Amniotic epithelial cell (primary cell): ENCODE measurements at places on chromosomes 2 and 18.

DNA sequence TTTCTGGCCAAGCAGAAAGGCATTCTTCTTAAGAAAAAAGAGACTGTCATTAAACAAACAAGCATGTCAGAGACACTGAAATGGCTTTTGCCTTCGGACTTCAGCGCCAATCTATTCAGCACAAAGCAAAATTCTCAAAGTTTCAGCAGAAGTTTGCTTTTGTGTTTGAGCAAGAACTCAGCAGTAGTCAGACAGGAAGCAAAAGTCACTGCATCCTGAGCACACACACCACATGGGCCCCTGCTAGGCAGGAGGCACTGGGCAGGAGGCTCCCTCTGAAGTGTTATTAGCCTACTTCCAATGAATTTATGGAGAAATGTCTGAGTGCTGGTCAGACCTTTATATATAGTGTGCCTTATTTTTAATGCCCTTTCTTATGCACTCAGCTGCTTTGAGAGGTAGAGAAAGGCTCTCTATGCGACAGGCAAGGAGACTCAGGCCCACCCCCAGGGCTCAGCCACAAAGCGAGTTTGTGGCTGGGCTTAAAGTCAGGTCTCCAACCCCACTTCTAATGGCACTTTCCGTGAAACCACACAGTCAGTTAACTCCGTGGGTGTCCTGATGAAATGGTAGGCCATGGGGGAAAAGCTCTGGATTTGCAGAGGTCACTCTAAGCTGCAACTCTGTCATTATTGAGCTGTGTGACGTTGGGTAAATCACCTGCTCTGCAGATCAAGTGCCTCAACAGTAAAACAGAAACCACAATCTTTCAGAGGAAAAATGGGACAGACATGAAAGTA lies 161.0 kb upstream of the TMEM200C start:
- peak; percentile 45 for DNase-seq

GRCh38 chr2:61158356-61158955 lies 3.5 kb upstream of the C2orf74 start:
- no peak for DNase-seq

- DNase-seq, result no peak
Measured at GRCh38 chr2:219908538-219908937, 281.1 kb downstream of the SLC4A3 start.

DNA sequence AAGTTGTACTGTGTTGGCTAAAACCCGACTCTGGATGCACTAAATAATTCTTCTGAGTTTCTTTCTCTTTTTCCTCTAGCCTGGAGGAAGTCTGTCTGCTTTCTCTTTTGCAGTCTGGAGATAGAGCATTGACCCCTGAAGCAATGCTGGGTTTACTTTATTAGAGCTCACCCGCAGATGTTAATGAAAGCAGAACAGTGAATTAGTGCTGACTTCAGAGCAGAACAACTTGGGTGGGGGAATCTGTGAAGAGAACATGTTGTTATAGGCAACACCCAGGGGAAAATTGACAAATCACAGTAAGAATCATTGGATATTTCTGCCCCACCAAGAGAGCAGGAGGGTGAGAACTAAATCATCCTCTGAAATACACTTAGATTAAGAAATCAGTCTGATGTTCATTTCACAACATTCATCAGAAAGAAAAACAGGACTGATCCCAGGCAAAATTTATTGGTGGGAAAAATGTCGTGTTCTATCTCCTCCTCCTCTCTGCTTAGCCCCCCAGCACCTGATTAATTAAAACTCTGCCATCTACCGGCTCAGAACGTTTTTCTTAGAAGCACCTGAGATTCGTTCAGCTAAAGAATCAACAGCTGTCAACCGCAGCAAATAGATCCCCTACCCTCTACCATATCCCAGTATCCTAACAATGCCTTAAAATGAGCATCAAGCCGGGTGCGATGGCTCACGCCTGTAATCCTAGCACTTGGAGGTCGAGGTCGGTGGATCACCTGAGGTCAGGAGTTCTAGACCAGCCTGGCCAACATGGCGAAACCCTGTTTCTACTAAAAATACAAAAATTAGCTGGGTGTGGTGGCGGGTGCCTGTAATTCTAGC lies 165.1 kb downstream of the FMNL2 start:
- DNase-seq, result peak; percentile 79

- peak; percentile 74 for DNase-seq
Measured at GRCh38 chr2:86477349-86477748, 36.2 kb downstream of the KDM3A start.

GRCh38 chr2:33532146-33532545 lies 55.7 kb downstream of the RASGRP3 start:
- DNase-seq, result no peak

DNA sequence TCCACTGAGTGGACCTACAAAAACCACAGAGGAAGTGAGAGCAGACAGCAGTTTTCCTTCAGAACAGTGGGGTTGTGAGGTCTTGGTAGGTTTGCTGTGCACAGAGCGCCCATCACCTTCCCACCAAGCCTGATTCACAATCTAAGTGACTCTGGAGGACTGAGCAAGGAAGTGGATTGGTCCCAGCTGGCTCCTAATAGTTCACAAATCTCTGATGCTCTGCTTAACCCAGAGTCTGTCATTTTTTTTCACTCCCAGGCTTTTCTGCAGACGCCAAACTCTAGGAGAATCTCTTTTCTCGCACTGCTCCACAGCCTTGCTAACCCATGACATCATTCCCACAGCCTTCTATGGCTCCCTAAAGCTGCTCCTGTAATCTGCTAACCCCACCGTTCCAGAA lies 280.4 kb downstream of the C1D start:
- DNase-seq, result peak; percentile 40

DNA sequence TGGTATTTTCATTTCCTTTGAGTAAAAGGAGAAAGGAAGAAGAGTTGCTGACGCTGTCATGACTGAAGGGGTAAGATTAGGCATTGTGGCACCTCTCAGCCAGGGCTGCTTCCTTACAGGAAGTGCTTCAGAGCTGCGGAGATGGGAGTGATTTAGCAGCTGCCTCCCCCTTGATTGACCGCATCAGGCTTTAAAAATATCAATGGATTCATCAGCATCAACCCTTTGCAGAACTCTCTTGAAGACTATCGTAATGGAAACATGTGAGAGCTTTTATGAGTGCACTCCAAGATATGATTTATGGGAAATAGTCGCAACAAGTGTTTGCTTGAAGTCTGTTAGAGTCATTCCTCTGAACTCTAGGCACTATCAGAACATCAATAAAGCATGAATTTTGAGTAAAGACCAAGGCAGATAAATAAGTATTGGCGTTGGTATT lies 141.1 kb downstream of the CSRNP3 start:
- no peak for DNase-seq

DNA sequence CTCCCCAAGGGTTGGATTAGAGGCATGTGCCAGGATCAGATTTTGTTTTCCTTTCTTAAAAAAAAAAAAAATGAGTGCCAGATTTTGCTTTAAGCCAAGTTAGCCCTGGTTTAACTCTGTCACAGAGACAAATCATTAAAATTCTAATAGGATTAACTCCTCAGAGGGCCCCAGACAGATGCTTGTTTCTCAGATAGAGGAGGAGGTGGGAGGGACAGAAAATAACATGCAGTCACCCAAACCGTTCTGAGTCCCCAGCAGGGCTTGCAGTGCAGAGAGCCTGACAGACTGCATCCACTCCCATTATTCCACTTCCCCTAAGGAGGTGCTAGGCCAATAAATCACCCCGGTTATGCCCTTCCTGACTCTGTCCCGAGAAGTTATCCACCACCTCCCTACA lies 6.3 kb upstream of the PROKR1 start:
- DNase-seq, result no peak

- DNase-seq, result peak; percentile 18
Measured at GRCh38 chr2:225041851-225042799, at the start of gene DOCK10. TSS of gene DOCK10 (minus strand) at chr2:225042468. CDS start at chr2:225042374, 94 bp downstream.

GRCh38 chr2:231900486-231900942 lies 25.7 kb downstream of the NPPC start:
- DNase-seq, result peak; percentile 47

DNA sequence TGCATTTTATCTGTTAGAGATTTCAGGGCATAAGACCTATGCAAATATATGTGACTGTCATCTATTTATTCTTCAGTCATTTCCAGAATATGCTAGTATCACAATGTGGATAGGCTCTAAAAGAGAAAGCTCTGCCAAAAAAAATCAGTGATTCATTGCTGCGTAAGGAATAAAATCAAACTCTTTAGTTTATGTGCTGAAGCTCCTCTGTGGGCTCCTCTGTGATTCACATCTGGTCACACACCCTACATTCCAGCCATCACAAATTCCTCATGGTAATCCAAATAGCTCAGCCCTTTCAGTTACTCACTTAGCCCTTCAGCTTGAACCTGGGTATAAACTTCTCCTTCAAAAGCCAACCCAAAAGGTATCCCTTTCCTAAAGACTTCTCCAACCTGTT lies 21.4 kb downstream of the DLGAP1 start:
- DNase-seq, result no peak

DNA sequence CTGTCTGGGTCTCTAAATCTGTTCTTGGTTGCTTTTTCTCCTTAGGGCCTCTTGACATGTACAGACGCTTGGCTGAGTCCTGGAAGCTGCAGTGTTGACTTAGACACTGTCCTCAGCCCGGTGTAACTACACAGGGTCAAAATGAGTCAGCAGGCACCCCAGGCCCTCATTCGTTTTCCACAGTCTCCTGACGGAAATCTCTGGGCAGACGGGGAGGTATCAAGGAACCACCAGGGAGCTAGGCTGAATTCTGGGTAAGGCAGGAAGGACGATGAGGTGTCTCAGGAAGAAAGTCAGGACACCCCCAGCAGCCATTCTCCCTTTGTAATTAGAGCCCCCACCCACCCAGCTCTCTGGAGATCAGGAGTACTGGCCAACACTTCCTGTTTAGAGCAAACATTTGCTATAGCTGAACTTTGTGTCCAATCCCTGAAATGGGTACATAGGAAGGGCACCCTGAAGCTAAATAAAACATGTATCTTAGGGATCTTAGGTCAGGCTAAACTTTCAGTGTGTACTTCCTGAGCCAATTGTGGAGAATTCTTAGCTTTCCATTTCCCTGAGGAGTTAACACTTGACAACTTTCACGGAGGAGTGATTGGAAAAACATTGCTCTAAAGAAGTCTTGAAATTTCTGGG lies 23.9 kb upstream of the EPAS1 start:
- no peak for DNase-seq

GRCh38 chr2:105290981-105291660 lies 38.4 kb downstream of the TGFBRAP1 start:
- no peak for DNase-seq

- no peak for DNase-seq
Measured at GRCh38 chr2:441258-442022, 153.5 kb upstream of the ALKAL2 start.

GRCh38 chr2:207051385-207051965 lies 112.2 kb downstream of the CPO start:
- DNase-seq, result peak; percentile 36

DNA sequence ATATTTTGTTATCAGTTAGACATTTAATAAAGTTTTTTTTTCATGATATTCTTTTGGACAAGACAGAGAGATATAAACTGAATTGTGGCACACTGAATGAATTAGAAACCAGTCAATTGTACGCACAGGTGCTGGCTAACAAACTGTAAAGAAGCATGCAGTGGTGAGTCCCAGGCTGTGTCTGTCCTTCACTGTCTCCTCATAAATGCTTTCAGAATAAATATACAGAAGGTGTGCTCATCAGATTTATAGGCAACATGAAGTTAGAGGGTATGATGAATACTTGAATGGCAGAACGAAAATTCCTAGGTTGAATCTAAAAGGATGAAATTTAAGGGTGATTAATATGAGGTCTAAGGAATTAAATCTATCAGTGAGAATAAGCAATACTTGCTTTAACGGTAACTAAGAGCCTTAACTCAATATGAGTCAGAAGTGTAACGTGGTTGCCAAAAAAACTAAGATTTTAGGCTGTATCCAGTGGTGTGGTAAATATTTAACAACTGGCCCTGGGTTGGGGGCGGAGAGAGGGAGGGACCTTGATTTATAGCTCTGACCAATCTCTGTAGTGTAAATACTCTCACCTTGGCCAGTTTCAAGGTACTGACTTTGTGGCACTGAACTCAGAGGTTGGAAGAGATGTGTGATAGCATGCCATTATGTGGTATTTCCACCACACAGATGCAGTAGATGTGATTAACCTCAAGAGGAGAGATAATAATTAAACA lies 41.9 kb upstream of the AAK1 start:
- DNase-seq, result peak; percentile 40

DNA sequence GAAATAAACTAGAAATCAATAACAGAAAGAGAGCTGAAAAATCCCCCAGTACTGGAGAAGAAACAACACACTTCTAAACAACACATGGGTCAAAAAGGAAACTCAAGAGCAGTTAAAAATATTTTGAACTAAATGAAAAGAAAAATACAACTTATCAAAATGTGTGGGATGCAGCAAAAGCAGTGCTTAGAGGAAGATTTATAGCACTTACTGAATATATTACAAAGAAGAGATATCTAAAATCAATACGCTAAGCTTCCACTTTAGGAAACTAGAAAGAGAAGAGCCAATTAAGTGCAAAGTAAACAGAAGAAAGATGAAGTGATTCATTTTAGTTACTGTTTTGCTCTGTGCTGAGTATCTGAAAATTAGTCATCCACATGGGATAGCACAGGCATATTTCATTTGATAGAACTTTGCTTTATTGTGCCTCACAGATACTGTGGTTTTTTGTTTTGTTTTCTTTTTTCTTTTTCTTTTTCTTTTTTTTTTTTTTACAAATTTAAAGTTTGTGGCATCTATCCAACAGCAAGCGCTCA lies 17.0 kb downstream of the TGFA start:
- DNase-seq, result no peak

- DNase-seq, result no peak
Measured at GRCh38 chr2:168694866-168695265, 107.6 kb upstream of the NOSTRIN start.

GRCh38 chr2:46308629-46309028 lies 11.4 kb downstream of the EPAS1 start:
- DNase-seq, result peak; percentile 56

DNA sequence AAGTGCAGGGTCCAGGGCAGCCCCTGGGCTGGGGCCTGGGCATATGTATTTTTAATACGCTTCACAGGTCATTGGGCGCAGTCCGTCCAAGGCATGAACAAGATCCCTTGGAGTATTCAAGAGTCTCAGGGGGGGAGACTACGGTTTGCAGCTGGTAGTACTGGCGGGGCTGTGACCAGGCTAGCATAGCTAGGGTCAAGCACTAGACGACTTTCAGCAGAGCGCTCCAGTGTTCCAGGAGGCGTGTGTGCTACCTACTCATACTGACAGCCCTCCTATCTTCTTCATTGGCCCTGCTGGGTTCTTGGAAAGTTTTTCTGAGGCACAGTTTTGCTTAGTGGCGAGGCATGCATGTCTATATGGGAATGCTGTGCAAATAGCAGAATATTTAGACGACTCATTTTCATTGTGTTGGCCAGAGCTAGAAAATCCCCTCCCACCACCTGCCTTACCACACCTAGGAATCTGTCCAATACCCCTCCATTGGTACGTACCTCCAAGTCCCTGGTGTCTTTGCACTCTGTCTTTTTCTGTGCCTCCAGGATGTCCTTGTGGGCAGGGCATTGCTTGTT lies 68.2 kb downstream of the GLI2 start:
- DNase-seq, result no peak

DNA sequence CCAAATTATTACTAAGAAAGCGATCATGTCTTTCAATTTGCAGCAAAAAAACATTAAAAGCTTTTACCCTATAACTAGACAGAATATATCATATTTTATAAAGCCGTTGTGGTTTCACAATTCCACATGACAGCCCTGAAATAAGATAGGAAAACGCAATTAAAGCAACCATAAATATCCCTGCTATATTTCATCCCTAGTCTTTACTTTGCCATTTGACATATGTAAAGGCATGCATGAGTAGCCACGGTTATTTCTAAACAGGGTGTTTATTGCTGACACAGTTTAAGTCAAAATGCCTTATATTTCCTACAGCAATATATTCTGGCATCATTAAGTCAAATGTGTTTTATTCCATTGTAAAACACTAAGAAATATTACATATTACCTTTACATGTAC lies 239.9 kb downstream of the DSEL start:
- DNase-seq, result peak; percentile 23
